ENCODE measurements at places on chromosomes 4 and X. TPM values are rescaled to one million over a fixed set of nuclear protein-coding genes. Genes with fewer than 3 reads are reported as not detected.

- H3K36me3 ChIP-seq: peaks cover 19% of the 10 kb centered on the region
- no peak overlapping the region for H3K4me3 ChIP-seq
- peak; percentile 14 for DNase-seq
- H3K27ac ChIP-seq: no peak overlapping the region
These were observed 222.6 kb downstream of the SPIN4 start for GRCh38 chrX:63128509-63128908.

- no peak overlapping the region for H3K4me3 ChIP-seq
- H3K36me3 ChIP-seq: no peaks in the 10 kb centered on the region
- H3K27ac ChIP-seq: no peak overlapping the region
- H3K4me1 ChIP-seq: peaks cover 6% of the 10 kb centered on the region
These were observed 22.1 kb downstream of the STAP1 start for GRCh38 chr4:67580577-67580976.

DNA sequence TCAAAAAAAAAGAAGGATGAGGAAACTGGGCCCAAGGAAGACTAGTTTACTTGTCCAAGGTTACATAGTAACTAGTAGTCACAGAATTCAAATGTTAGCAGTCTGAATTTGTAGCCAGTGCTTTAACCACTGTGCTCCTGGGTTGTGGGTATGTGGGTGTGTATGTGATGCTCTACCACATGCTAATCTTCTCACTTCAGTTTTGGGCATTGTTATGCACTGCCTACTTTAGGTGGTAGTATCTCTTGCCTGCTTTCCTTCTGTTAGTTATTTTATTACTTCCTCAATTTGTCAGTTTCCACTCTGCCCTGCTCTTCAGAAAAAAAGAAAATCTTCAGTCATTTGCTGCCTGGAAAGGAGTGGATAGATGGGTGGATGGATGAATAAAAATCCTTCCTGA lies 219.2 kb downstream of the RPA4 start:
- H3K27me3 ChIP-seq: no peaks in the 10 kb centered on the region
- peaks cover 5% of the 10 kb centered on the region for H3K4me1 ChIP-seq
- H3K27ac ChIP-seq: no peak overlapping the region
- no peak for DNase-seq
- no peak overlapping the region for H3K4me3 ChIP-seq

GRCh38 chr4:25427871-25428270 lies 50.8 kb downstream of the ANAPC4 start:
- no peak for DNase-seq
- no peaks in the 10 kb centered on the region for H3K4me1 ChIP-seq
- no peaks in the 10 kb centered on the region for H3K27me3 ChIP-seq
- H3K27ac ChIP-seq: no peak overlapping the region
- no peak overlapping the region for H3K4me3 ChIP-seq
- H3K36me3 ChIP-seq: no peaks in the 10 kb centered on the region

DNA sequence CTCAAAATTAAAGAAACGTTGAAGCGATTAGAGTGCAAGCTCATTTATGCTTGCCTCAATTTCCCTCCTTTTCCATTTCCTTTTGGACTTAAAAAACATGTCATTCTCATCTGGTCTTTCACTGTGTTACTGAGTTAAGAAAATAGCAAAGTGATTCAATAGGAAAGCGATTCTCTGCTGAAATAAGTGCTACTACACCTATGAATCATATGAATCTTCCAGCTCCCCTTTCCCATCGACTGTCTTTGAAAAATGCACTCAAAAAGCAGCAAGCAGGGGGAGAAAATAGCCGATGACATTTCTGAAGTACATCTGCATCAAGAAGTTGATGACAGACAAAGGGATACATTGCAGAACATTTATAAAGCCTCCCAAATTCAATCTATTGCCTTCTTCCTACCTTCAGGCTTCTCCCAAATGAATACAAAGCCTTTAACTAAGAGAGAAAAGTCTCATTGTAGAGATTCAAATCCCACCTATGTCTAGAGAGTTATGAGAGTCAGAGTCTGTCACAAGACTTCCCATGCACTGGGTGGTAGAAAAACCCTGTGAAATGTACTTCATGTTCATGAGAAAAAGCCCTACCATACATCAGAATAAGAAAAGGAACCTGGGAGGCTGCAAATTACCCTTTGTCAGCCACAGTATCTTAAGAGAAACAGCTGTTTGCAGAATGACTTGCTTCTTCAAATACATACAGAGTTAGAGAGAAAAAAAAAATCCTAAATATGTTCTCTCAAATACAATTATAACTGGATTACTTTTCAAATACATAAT lies 78.9 kb downstream of the MBNL3 start:
- H3K4me3 ChIP-seq: peak overlapping the region; percentile 54
- peaks cover 32% of the 10 kb centered on the region for H3K27me3 ChIP-seq
- peak overlapping the region; percentile 66 for H3K27ac ChIP-seq

- peaks cover 26% of the 10 kb centered on the region for H3K4me1 ChIP-seq
- no peak for DNase-seq
- H3K27ac ChIP-seq: no peak overlapping the region
- H3K36me3 ChIP-seq: no peaks in the 10 kb centered on the region
- H3K4me3 ChIP-seq: no peak overlapping the region
These were observed 131.0 kb downstream of the COX18 start for GRCh38 chr4:72938516-72938915.

- peaks cover 13% of the 10 kb centered on the region for H3K36me3 ChIP-seq
- peaks cover 3% of the 10 kb centered on the region for H3K4me1 ChIP-seq
- DNase-seq: no peak
- no peak overlapping the region for H3K27ac ChIP-seq
These were observed 84.3 kb upstream of the BCOR start for GRCh38 chrX:40182095-40182494.

DNA sequence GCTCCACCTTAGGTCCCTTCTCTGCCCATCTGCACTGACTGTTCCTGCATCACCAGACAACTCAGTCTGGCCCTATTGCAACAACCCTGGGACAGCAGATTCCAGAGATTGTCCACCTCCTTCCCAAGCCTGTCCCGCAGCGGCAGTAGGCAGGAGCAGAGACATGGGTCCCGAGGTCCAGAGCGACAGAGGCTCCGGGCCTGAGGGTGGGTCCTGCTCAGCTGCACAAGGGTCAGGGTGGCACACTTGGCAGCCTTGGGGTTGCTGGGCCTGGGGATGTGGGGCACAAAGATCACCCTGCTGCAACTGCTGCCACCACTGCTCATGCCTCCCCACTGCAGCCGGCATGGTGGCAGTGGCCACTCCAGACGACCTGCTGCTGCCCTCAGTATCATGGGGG lies 674.5 kb downstream of the SH3BGRL start:
- no peaks in the 10 kb centered on the region for H3K27me3 ChIP-seq
- no peaks in the 10 kb centered on the region for H3K36me3 ChIP-seq
- H3K4me3 ChIP-seq: no peak overlapping the region
- no peak overlapping the region for H3K27ac ChIP-seq
- H3K4me1 ChIP-seq: no peaks in the 10 kb centered on the region

MND1 gene
- 36.7 TPM for total RNA-seq

SLC16A2 gene
- 48.4 TPM for total RNA-seq

TBC1D9 gene
- 0.70 TPM for total RNA-seq
